ENCODE measurements at places on chromosomes 16 and 17.

- no peak for DNase-seq
Measured at GRCh38 chr16:77863250-77863649, 74.9 kb downstream of the VAT1L start.

DNA sequence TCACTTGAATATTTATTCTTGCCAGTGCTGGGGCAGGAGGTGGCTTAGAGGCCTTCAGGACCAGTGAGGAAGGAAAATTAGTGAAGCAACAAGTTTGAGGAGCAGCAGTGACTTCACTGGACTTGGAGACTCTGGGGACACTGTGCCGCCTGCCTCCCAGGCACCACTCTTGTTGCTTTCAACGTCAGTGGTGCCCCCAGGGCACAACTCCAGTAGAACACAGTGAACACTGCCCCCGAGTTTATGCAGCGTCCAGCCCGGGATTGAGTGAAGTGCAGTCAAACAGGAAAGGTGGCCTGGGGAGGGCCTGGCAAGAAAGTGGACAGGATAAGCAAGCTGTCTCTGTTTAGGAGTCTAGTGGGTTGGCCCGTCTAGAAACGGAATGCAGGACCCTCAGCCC is 24.4 kb upstream of the NAT9 start:
- DNase-seq, result no peak

- no peak for DNase-seq
Measured at GRCh38 chr16:30350134-30350871, 4.8 kb downstream of the CD2BP2 start.

DNA sequence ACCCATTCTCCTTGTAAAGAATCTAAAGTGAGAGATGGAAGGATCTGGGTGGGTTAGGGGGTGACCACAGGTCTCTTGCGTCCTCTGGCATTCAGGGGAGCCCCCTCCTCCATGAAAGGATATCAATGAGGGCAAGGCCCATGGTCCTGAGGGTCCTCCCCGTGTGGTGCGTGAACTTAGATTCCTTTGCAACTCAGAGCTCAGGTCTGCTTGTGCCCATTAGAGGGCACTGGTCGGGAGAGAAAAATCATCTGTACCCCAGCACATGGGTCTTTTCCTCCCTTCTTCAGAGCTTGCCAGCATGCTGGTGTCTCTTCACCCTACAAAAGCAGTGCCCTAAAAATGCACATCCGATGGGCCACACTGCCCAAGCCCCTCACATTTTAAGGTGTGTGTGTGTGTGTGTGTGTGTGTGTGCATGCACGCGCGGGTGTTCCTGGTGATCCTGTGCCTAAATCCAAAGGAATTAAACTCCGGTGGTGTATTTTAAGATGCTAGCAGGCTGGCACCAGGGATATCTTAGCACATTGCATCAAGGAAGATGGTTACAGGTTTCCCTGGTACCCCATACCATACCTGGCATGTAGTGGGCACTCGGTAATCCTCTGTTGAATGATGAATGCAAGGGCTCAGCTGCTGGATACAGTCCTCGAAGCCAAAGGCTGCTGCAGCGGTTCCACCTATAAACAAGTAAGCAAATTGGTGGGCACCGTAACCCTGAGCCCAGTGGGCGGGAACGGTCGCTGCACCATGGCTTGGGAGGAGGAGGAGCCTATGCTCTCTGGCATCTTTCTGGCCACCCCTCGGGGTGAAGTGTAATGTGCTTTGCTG is 4.7 kb downstream of the C1QTNF1 start:
- no peak for DNase-seq

GRCh38 chr17:193841-194806 is 12.7 kb upstream of the DOC2B start:
- no peak for DNase-seq

GRCh38 chr17:42065201-42065600 is 14.8 kb upstream of the C17orf113 start:
- DNase-seq, result no peak

GRCh38 chr17:44867841-44868240 is 20.2 kb downstream of the HIGD1B start:
- no peak for DNase-seq

DNA sequence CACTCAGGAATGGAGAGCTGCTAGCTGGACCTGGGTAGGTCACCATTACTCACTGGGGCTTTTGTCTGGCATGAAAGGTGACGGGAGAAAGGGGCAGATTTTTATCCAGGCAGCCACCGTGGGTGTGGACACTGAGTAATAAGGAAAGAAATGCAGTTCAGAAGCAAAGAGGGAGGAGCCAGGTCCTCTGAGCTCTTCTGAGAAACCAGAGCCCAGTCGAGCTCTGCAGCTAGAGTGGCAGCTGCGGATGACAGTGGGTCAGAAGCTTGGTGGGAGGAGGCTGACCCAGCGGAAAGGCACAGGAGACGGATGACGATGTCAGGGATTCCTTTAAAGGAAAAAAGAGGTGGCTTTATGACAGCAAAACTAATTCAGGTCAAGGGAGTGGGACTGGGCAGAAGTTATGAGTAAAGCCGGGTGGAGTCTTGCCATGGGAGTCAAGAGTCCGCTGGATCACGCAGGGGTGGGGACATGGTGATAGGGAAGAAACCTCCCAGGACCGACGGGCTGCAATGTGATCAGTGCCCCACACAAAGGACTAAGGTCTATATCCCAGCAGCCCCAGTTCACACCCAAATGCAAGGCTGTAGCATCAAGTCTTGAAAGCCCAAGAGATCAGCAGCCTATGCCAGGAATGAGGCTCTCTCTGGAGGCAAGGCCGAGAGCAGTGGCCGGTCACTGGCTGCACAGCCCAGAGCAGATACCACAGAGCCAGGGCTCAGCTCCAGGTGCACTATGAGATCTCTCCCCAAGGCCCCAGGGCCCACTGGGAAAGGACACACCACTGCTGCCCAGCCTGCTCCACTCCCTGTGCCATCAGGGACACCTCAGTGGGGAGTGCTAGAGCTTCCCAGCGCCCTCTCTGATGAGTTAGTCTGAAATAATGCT is 6.3 kb upstream of the MNT start:
- DNase-seq, result no peak

- DNase-seq, result no peak
Measured at GRCh38 chr17:39921323-39921722, 2.9 kb upstream of the GSDMB start.

DNA sequence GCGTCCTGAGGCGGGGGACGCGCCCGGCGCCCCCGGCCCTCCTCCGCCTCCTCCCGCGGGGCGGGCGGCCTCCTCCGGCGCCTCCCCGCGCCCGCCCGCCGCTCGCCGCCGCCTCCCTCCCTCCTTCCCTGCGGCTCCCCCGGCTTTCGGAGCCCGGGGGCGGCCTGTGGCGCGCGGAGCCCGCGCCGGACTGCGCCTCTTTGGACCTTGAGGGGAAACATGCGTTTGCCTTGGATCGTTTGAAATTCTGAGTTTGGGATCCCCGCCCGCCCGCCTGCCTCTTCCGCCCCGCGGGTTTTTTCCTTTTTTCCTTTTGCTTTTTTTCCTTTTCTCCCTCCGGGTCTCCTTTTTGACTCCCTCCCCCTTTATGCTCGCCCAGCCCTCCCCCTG is 390 bp downstream of the ZNRF1 start:
- no peak for DNase-seq
